Chondrocyte (in vitro differentiated cells): ENCODE measurements at places on chromosomes 1 and 21. TPM values are rescaled to one million over a fixed set of nuclear protein-coding genes. Genes with fewer than 3 reads are reported as not detected.

ATP1A4 gene
- total RNA-seq = not detected in 3 replicates

C1orf141 gene
- not detected in 3 replicates for total RNA-seq

VPS13D gene
- 39.4 to 51.2 TPM (median 40.0 TPM) in 3 replicates for total RNA-seq

CCDC185 gene
- not detected in 3 replicates for total RNA-seq

IL19 gene
- not detected in 3 replicates for total RNA-seq

LEPROT gene
- 117 to 128 TPM (median 121 TPM) in 3 replicates for total RNA-seq

RAB42 gene
- total RNA-seq = 1.3 to 2.6 TPM (median 2.3 TPM) in 3 replicates

DNA sequence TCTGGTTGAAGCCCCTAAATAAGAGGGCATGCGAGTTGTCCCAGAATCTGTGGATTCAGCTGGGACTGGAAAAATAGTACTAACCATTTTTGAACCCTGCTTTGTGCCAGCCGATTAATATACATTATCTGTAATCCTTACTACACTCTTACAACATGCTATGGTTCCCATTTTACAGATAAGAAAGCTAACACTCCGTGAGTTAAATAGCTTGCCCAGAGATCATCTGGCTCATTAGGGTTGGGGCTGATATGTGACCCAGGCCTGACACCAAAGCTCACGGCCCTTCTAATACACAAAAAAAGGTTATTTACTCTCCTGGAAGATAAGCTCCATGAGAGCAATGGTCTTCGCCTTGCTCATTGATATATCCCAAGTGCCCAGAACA, 14.9 kb downstream of the ATP2B4 start:
- no peak overlapping the region for H3K27ac ChIP-seq
- no peaks in the 10 kb centered on the region for H3K27me3 ChIP-seq
- no peak for DNase-seq
- peaks cover 8% of the 10 kb centered on the region for H3K36me3 ChIP-seq
- peaks cover 58% of the 10 kb centered on the region for H3K4me1 ChIP-seq
- H3K4me3 ChIP-seq = no peak overlapping the region

DNA sequence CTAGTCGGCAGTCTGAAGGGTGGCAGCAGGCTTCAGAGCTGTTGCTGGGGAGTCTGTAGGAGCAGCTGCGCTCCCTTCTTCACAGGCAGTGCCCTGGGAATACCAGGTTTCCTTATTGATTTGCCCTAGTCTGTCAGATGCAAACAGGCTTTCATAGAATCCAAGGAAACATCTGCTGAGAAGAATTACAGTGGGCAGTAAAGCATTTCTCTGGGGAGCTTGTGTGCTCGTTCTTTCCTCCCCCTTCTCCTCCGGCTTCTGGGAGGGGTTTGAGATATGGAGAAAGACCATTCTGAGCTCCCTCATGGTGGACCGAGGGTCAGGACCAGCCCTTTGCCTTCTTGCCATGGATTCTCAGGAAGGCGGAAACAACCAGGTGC, 25.4 kb upstream of the PARP1 start:
- peaks cover 18% of the 10 kb centered on the region for H3K27me3 ChIP-seq
- no peak overlapping the region for H3K27ac ChIP-seq
- peaks cover 6% of the 10 kb centered on the region for H3K4me1 ChIP-seq
- no peak overlapping the region for H3K4me3 ChIP-seq

GRCh38 chr1:213987422-213987926, 299 bp upstream of the PROX1 start:
- H3K27me3 ChIP-seq = peaks cover 78% of the 10 kb centered on the region
- DNase-seq = no peak
- peak overlapping the region; percentile 86 for H3K27ac ChIP-seq
- H3K36me3 ChIP-seq = no peaks in the 10 kb centered on the region
- peak overlapping the region; percentile 88 for H3K4me3 ChIP-seq
- H3K4me1 ChIP-seq = peaks cover 33% of the 10 kb centered on the region

DNA sequence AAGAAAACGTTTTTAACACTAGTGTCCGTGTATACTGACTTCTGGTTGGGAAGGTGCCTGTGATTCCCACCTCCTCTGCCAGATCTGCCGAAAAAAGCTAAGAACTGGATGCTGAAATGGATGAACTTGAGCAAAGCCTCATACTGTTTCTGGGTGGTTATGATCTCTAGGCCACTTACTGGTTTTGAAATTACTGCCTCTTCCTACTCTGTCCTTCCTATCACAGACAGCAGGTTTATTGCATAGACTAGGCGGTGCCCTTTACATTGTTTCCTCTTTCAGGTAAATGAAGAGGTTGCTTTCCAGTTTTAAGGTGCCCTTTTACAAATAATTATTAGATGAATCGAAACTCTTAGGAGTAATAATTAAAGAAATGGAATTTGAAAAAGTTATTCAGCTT, 27.5 kb downstream of the PEX14 start:
- no peak for DNase-seq
- no peak overlapping the region for H3K27ac ChIP-seq
- H3K36me3 ChIP-seq = no peaks in the 10 kb centered on the region
- peaks cover 2% of the 10 kb centered on the region for H3K4me1 ChIP-seq
- no peaks in the 10 kb centered on the region for H3K27me3 ChIP-seq
- no peak overlapping the region for H3K4me3 ChIP-seq

GRCh38 chr1:222034790-222035189, 292.9 kb upstream of the DUSP10 start:
- H3K4me1 ChIP-seq = no peaks in the 10 kb centered on the region
- no peaks in the 10 kb centered on the region for H3K36me3 ChIP-seq
- no peak overlapping the region for H3K4me3 ChIP-seq
- H3K27ac ChIP-seq = no peak overlapping the region
- DNase-seq = no peak
- peaks cover 18% of the 10 kb centered on the region for H3K27me3 ChIP-seq

- no peak overlapping the region for H3K27ac ChIP-seq
- H3K4me3 ChIP-seq = no peak overlapping the region
- H3K4me1 ChIP-seq = peaks cover 5% of the 10 kb centered on the region
- H3K36me3 ChIP-seq = no peaks in the 10 kb centered on the region
Observed at GRCh38 chr1:209485167-209485566, 98.3 kb upstream of the CAMK1G start.

- H3K36me3 ChIP-seq = no peaks in the 10 kb centered on the region
- H3K4me3 ChIP-seq = no peak overlapping the region
- H3K4me1 ChIP-seq = no peaks in the 10 kb centered on the region
- H3K27me3 ChIP-seq = peaks cover 18% of the 10 kb centered on the region
- H3K27ac ChIP-seq = no peak overlapping the region
- no peak for DNase-seq
Observed at GRCh38 chr1:17933501-17933900, 174.1 kb upstream of the IGSF21 start.

DNA sequence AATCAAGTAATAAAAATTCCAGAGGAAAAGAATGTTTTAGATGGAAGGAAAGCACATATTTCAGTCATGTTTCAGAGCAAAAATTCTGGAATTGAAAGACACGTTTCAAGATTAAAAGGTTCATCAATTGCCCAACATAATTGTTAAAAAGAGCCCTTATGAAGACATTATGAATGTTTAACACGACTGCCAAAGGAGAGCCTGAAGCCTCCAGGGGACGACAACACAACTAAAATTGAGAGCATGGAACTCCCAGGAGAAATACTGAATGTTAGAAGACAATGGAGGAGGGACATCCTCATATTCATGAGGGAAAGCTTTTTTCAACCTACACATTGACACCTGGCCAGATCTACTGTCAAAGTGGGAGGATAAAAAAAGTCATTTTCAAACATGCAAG, 16.0 kb downstream of the OR2T11 start:
- peaks cover 4% of the 10 kb centered on the region for H3K27me3 ChIP-seq
- no peak overlapping the region for H3K4me3 ChIP-seq
- no peak overlapping the region for H3K27ac ChIP-seq
- no peak for DNase-seq
- no peaks in the 10 kb centered on the region for H3K4me1 ChIP-seq
- H3K36me3 ChIP-seq = no peaks in the 10 kb centered on the region

- H3K4me3 ChIP-seq = no peak overlapping the region
- H3K4me1 ChIP-seq = peaks cover 3% of the 10 kb centered on the region
- no peaks in the 10 kb centered on the region for H3K36me3 ChIP-seq
- no peak for DNase-seq
- peaks cover 32% of the 10 kb centered on the region for H3K27me3 ChIP-seq
- H3K27ac ChIP-seq = no peak overlapping the region
Observed at GRCh38 chr1:98794196-98794886, 132.8 kb downstream of the SNX7 start.

DNA sequence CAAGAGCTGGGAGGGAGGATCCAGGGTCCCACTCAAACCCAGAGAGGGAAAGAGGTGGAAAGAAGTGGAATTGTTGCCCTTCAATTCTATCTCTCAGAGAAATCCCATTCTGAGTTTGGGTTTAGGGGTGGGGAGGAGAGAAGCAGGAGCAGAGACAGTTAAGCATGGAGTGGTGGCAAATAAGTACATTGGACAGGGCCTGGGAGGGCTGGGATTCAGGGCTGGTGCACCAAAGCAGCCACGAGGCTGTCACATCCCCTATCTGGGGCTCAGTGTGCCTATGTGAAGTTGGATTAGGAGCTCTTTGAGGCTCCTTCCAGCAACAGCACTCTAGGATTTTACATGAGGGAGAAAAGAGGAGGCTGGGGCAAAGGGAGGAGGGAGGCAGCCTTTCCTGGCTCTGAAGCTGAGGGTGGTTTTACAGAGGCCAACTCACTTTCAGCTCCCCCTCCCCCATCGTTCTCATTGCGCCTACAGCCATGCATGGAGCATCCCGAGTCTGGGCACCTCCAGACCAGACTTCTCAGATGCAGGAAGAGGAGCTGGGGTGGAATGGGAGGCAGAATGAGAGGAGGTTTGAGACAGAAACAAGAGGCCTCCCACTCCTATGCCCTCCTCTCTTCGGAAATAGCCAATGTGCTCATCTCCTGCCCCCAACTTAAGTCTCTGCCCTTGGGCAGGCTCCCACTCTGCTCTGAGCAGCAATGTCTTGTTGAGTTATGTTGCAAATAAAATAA, 3.0 kb upstream of the SYT6 start:
- no peaks in the 10 kb centered on the region for H3K36me3 ChIP-seq
- no peak for DNase-seq
- no peak overlapping the region for H3K27ac ChIP-seq

GRCh38 chr1:235298758-235299157, 29.2 kb downstream of the ARID4B start:
- H3K4me3 ChIP-seq = no peak overlapping the region
- H3K4me1 ChIP-seq = peaks cover 24% of the 10 kb centered on the region
- H3K27ac ChIP-seq = no peak overlapping the region
- H3K27me3 ChIP-seq = no peaks in the 10 kb centered on the region
- no peak for DNase-seq
- no peaks in the 10 kb centered on the region for H3K36me3 ChIP-seq

GRCh38 chr1:223443397-223443796, 50.2 kb downstream of the CCDC185 start:
- H3K4me3 ChIP-seq = no peak overlapping the region
- no peaks in the 10 kb centered on the region for H3K36me3 ChIP-seq
- no peaks in the 10 kb centered on the region for H3K4me1 ChIP-seq
- H3K27ac ChIP-seq = no peak overlapping the region
- DNase-seq = no peak
